ENCODE measurements at places on chromosomes 11 and 22.

DNA sequence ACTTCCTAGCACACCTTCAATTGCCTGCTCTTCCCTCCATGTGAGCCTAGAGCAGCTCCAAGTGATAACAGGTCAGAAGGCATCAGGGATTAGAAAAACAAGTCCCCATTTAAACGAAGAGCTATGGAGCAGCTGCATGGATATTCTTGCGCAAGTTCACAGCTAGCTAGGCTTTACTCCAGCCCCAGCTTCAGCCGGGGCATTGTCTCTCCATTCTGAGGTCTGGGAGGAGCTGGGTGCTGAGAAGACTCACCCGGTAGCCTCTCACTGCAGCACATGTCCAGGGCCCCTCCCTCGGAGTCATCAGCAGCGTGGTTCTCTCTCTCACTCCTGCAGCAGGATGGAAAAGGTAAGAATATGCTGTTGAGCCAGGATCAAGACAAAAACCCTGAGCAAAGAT lies 26.0 kb downstream of the PTPN5 start:
- DNase-seq, result no peak

GRCh38 chr11:20611892-20612291 lies 12.5 kb downstream of the SLC6A5 start:
- no peak for DNase-seq

DNA sequence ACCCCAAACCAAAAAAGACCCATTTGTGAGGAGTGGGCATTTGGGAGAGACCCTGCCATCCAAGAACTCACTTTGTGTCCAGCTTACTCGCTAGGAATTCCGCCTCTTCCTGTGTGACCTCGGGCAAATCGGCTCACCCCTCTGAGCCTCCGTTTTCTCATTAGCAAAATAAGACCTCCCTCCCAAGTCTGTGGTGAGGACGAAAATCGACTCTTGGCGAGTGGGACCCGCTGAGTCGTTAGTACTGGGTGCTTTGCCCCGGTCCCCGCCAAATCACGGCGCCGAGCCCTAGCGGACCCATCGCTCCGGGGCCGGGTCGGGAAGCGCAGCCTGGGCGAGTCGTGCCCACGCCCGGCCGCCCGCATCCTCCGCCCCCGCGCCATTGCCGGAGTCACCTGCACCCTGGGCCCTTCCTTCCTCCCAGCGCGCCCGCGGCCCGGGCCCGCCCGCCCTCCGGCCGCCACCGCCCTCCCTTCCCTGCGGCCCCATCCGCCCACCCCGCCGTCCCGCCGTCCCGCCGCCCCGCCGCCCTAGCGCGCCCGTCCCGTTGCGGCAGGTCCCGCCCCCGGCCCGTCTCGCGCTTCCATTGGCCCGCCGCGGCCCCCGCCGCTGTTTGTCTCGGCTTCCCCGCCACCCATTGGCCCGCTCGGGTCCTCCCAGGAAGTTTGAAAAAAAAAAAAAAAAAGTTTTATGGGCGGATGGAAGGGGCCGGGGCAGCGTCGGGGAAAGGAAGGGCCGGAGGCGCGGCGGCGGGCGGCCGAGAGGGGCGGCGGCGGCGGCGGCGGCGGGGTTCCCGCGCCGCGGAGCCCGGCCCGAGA lies 48.9 kb downstream of the TRIOBP start:
- DNase-seq, result peak; percentile 90

DNA sequence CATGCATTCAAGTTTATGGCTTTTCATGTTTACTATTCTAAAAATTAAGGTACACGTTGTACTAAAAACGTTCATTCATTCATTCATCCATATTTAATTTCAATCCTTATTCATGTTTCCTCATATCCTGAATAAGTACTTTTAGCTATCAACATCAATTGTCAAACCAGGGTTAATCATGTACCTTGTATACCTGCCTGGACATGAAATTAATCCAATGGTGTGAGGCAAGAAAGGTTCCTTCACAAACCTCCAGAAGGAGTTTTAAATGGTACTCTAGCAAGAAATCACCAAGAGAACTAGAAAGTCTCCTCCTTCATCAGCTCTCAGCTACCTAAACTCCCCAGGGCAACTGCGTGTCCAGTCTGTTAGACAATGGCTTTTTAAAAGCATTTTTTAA lies 33.4 kb downstream of the TMEM123 start:
- DNase-seq, result no peak

DNA sequence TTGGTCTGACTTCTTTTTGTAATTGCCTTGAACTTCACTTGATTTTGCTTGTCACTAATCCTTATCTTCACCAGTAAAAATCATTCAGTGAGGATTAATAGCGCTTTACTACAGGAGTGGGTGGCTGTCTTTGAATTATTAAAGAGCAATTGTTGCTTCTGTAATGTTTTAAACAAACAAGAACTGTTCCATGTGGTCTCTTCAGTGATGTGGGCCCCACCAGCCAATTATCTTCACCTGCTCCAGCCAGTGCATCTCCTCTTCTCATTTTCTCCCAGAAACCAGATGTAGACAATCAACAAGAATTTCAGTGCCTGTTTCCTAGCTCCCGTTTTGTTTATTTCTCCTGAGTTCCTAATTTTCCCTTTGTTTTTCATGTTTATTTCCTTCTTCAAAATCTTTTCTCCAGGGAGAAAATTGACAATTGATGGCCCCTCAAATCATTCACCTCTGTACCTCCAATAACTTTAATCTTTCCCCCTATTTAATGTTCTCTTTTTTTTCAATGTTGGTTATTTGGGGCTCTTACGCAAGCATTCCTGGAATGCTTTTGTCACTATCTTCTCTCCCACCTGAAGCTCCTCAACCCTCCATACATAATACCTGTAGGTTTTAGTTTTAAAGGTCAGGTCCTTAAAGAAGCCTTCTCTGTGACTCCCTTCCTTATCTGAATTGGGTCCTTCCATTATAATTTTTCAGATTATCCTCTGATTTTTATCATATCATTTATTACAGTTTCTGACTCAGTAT lies 115.1 kb downstream of the ARFGAP2 start:
- DNase-seq, result no peak

All from CD4-positive, alpha-beta T cell treated with Interleukin-17A for 4 hours (primary cell).